Kidney (tissue), 22 donors: ENCODE measurements at places on chromosomes 2 and 18.

DNA sequence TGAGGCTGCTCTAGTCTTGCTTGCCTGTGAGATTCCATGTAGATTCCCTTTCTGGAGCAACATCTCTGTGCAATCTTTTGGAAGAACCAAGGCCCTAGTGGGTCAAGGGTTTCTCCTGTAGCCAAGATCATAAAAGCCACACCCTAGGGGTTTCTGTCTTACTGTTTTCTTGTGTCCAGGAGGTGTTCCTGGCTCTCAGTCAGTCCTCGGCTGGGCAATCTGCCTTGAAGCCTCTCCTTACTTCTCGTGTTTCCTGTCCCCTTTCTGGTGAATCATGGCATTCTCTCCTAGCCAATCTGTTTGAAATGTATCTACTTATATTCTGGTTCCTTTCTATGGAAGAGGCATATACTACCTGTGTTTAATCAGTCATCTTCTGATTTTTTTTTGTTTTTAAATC is 484.8 kb upstream of the UBE2E3 start:
- DNase-seq: no peak

- peak; percentile 59 for DNase-seq
These were observed 202.1 kb upstream of the HS6ST1 start for GRCh38 chr2:128520791-128521190.

DNA sequence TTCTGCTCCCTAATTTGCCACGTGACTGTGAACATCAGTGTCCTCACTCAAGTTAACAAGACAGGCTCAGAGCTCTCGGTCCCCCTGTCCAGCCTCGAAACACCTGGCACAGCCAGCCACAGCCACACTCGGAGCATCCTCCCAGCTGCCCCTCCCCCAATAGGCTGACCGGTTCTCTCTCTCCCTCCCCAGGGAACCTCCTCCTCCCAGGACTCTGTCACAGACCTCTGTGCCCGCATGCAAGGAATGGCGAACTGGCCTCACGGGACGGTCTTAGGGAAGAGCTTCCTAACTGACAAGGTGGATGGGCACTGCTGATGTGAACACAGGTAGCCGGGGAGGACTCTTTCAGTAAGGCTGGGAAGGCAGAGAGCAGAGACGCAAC is 18.8 kb downstream of the CYP26B1 start:
- DNase-seq: no peak

- DNase-seq: peak; percentile 37
These were observed 52.5 kb downstream of the USP40 start for GRCh38 chr2:233513953-233514655.

- no peak for DNase-seq
These were observed 195.7 kb downstream of the ARL4C start for GRCh38 chr2:234300932-234301823.

- DNase-seq: no peak
These were observed 80.2 kb downstream of the PLEKHM3 start for GRCh38 chr2:207944979-207945600.

DNA sequence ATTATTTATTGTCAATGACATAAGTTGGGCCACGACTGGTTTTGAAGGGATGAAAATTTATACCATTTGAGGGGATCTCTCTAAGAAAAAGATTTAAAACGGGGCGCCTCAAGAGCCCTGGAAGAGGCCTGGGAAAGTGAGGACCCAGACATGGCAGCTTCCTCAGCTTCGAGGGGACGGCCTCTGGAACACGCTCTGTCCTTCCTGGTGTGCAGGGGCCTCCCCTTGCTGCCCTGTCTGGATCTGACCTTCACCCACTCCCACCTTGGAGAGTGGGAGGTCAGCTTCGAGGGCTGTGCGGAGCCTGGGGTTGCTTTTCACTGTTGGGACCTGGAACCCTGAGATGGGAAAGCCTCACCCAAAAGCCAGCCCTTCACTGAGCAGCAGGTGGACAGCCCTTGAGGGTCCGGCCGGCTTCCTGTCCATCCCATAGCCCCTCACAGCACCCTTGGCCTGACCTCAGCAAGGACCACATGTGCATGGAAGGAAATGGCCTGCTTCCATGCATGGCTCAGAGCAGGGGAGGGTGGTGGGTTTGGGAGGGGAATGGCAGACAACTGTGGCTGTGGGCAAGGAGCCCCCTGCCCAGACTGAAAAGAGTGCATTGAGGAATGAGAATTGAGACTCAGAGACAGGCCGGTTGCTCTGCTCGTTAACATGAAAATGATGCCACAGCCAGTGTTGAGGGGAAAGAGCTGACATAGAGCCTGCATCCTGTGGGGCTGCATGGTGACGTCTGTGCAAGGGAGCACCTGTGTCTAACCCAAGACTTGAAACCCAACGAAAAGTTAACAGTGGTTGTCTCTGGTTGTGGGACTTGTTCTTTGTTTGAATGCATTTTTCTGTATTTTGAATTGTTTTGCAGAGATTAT is 16.3 kb downstream of the FBLN7 start:
- DNase-seq: no peak

DNA sequence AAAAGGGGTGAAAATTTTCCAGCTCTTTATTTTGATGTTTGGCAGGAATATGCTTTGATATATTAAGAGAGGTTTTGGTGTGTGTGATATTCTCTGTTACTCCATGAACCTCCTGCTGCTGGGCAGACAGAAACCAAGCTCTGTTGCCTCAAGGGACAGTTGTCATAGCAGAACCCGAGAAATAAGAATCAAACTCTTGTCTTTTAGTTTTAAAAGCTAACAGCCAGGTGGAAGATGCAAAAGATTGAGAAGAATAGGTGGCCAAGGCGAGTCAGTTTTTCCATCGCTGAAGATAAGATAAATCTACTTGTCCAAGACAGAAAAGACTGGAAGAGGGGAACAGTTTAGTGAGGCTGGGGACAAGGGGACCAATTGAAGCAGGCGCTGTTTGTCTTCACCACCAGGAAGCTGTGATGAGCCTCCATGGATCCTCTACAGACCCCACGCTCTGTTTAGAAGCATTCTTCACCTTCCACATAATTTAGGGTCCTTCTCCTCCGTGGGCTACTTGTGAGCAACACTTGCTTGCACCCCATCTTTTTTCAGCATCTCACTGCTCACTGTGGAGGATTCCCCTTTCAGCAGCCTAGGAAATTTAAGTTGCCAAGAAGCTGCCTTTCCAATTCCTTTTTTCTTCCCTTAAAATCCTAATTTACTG is 23.9 kb downstream of the PMAIP1 start:
- DNase-seq: no peak

DNA sequence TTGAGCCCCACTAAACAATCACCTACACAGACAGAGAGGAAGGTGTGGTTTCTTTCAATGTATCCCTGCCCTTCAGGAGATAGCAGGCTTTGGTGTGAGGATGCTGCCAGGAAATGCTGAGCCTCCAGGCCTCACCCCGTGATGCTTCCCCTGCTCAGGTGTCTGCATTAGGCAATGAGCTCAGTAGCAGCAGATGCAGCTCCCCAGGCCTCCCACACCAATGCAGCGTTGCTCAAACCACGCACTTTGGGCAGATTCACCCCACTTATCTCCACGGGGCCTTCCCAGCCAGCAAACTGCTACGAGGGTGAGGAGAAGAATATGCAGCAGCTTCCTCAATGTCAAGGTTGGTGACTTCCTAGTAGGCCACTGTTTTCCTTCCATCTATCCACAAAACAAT is 229.3 kb upstream of the PXDN start:
- no peak for DNase-seq

- DNase-seq: no peak
These were observed 145.1 kb downstream of the PIEZO2 start for GRCh38 chr18:11004294-11004693.

DNA sequence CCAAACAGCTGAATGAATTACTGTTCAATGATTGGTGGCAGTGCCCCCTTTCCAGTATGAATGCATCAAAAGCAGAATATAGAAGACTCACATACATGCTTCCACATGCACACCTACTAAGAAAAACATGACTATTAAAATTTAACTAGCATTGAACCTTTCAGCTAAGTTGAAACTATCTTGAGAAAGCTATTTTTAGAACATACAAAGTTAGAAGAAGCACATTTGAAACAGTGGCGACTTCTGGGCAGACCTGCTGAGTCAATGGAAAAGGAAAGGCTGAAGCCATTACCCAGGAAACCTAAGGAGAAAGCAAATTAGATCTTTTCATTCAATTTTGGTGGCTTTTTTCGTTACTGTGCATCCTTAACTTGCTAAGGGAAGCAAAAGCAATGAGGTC is 55.9 kb downstream of the PLA2R1 start:
- no peak for DNase-seq

DNA sequence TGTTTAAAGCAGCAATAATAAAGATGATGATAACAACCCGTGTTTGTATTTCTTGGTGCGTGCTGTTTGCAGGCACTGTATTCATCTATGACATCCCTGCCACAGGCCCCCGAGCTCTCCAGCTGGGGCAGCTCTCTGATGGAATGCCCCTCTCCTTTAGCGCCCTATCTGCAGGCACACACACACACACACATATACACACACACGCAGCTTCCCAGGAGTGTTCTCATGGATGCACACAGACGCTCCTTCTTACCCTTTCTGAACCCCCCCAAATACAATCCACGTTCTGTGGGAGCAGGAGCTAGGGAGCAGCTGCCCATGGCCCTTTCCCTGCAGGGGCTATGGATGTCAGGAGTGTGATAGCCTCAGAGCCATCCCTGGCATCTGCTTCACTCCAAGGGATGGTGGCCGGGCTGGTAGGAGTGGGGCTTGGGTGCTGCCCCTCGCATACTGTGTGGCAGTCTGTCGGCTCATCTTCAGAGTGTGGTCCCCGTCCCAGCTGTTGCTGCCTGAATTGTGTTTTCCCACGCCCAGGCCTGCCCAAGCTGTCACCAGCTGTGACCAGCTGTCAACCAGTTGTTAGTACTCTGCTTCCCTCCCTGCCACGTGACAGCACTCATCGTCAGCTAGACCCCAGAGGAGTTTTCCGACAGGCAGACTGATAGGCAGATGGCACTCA is 50.8 kb upstream of the MYCN start:
- peak; percentile 82 for DNase-seq

DNA sequence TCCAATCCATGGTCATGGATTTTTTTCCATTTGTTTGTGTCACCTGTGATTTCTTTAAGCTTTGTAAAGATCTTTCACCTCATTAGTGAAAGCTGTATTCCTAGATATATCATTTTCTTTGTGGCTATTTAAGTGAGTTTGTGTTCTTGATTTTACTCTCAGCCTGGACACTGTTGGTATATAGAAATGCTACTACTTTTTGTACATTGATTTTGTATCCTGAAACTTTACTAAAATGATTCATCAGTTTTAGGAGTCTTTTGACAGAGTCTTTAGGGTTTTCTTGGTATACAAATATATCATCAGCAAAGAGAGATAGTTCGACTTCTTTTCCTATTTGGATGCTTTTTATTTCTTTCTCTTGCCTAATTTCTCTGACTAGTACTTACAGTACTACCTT is 12.3 kb downstream of the GKN2 start:
- no peak for DNase-seq

DNA sequence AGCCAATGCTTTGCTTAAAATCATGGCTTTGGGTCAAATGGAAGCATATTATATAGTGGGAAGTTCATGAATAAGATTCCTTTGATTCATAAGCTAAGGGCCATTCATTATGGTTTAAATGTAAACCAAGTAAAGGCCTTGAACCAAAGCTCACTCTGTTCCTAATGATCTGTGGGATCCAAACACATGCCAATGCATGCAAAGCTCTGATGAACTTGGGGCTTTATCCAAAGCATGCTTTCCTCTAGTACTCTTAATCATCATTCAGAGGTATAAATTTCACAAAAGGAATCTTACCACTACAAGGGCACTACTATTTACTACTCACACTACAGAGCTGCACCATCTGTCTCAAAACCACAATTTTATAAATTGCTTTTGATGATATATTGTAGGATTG is 102.8 kb upstream of the RBMS1 start:
- DNase-seq: no peak

DNA sequence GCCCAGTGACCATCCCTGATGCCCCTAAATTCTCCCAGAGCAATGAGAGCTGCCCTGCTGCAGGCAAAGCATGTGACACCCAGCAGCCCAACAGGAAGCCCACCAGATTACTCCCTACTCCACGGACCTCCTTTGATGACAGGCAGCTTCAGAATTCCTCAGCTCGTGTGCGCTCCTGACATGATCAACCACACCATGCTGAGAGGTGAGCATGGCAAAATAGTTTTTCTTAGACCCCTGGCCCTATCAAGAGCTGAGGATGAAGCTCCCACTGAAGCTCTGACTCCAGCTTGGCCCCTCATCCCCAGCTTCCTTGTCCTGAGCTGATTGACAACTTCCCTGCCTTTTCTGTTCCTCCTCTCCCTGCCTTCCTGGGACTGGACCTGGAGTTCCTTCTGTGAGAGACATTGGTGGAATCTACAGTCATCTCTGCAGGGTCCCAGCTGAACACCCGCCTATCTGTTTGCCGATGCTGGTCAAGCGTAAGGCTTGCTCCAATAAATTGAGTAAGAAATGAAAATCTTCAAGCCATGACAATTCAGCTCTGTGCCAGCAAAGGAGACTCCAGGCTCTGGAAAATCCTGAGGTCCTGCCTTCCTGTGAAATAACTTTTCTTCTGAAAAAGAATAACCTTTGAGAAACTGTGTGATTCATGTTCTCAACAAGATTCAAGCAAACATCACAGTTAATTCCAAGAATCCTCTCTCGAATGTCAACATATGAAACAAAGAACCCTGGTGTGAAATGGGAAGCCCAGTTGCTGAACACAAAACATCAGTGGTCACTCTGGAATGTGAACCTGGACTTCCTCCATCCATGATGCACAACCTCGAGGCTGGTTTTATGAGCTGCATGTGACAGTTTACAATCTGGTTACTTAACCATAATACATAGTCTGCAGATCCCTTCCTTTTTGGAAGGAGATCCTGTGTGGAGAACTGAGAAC is 201.1 kb downstream of the SPP2 start:
- no peak for DNase-seq

DNA sequence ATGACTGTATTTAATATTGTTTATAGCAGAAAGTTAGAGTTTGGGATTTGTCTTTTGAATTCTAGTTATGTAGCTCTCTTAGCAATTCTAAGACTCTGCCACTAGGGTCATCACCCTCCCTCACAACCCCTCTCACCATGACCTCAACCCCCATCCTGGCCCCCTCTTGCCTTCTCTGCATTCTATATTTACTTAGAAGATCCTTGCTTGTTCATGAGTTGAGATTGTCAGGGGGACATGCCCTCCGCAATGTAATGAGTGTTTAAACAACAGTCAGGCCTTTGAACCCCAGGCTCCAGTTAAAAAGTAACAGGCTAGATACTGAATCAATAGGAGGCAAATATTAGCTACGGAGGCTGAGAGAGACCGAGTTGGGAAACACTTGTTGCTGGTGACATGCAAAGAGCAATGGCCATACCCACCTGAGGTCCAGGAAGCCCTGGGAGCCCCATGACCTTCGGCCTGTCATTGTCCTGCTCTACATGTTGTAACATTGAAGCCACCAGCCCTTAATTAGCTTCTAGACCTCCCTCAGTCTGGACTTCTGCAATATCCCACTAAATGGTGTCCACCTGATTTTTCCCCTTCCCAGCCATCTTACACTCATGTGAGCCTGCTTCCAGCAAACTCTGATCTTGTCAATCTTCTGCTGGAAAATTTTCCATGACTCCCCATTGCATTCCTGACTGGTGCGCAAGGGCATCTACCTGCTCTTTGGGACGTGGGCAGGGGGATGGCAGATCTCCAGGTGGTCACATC is 221.1 kb downstream of the ALPK2 start:
- DNase-seq: no peak

GRCh38 chr18:8381821-8382459 is 227.3 kb upstream of the RAB12 start:
- DNase-seq: no peak
